RWPE2 (cell line): ENCODE measurements at places on chromosomes 2 and 18.

GRCh38 chr18:13039806-13040205 lies 48.6 kb downstream of the CEP192 start:
- no peak for DNase-seq

DNA sequence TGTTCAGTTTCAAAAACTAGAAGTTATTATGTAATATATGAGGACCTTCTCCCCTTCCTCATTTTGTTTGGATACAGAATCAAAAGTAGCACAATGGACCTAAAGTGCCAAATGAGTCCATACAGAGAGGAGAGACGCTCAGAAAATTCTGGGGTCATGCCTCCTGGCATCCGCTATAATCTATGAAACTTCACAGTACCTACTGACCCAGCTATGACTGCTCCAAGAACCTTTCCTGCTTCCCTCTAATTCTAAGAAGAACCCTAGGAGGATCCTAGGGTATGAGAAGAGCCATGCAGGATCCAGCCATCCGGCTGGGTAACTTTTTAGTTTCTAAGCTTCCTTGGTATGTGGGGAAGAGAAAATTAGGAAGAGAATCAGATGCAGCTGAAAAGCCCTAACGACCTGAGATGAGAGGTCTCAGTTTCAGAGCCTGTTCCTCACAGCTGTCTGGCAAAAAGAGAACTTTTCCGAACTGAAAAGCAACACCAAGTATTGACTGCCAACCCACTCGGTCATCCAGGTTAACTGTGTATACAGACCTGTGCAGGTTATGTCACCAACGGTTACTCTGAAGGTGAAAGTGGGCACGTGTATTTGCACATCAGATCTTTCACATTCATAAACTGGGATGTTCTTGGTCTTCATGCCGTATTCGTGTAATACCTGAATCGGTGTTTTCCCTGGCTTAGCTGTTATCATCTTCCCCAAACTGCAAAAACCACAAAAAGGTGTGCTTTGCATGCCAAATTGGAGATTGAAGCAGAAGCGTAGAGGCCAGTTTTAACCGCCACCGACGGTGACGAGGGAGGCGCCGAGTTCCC lies 1.1 kb downstream of the PRKRA start:
- no peak for DNase-seq

DNA sequence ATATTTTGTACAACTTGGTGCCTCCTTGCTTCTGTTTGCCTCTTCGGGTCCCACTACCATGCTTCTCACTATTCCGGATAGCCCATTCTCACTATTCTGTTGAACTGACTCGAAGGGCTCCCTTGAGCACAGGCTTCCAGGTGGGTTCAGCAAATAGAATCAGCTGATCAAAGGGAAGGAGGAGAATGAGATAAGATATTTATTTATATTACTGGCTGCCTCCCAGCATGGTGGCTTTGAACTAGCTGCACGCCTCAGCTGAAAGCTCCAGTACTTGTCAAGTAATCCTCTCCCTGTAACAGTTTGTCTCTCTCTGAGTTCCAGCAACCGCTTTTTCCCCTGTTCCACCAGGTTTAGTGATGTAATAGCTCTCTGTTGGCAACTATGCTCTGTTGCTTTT lies 187.8 kb upstream of the HNRNPA3 start:
- no peak for DNase-seq

DNA sequence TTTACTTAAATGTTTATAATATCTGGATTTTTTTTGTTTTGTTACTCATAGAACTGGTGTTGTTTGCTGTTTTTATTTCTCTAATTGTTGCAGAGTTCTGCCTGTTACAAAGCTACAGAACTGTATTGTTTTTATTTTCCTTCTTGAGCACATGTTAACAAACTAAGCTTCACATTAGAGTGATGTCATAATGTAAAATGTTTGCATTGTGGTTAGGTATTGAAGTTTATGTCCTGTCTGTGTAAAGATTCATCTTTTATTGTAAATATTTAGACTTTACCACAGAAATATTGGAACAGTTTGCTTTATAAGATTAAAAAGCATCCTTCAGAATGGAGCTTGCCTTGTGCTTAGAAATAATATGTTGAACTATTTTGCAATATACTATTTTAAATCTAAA lies 67.7 kb downstream of the CLIP4 start:
- no peak for DNase-seq

- no peak for DNase-seq
Observed at GRCh38 chr2:224520064-224520463, 65.1 kb downstream of the CUL3 start.

- DNase-seq = no peak
Observed at GRCh38 chr2:64624862-64625261, 28.9 kb downstream of the SERTAD2 start.
